ENCODE measurements at places on chromosomes 12 and 14. TPM values are rescaled to one million over a fixed set of nuclear protein-coding genes. Genes with fewer than 3 reads are reported as not detected.

Gene RNF212B
- total RNA-seq = not detected

DNA sequence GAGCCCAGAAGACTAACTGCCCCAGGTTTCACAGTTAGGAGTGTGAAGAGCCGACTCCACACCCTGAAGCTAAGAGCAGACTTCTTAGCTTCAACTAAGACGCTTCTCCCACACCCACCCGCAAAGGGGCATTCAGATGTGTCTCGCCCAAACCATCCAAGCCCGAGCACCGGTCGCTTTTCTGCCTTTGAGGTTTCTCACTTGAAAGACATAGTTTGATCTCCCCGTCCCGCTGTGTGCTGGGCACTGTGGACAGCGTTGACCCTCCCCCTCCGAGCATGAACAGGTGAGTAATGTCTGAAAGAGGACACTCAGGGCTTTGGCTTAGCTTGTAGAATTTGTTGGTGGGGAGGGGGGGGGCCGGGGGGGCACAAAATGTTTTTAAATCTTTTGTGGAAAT lies 123.8 kb downstream of the TMEM132D start:
- H3K4me3 ChIP-seq = no peak overlapping the region
- no peak overlapping the region for H3K27ac ChIP-seq
- H3K4me1 ChIP-seq = no peaks in the 10 kb centered on the region
- no peaks in the 10 kb centered on the region for H3K36me3 ChIP-seq

DNA sequence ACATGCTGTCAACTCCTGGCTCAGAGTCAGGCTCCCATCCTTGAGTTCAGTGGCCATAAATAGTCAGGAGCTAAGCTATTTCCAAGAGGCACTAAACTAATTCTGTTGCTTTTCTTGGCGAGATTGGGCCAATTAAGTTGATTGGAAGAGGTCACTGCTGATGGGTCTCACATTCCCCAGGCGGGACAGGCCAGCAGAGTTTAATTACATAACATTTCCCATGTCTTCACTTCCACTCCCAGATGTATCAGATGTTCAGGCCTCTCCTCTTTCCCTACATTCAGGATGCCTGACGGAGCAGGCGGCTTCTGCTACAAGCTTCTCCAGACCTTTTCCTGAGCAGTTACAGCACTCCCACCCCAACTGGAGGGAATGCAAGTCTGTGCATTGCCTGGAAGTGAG lies 5.3 kb downstream of the NTF3 start:
- DNase-seq = no peak
- H3K27me3 ChIP-seq = peaks cover 31% of the 10 kb centered on the region
- H3K4me1 ChIP-seq = peaks cover 3% of the 10 kb centered on the region

Gene MANSC1
- total RNA-seq = 0.33 TPM

Gene RFX4
- not detected for total RNA-seq

Gene MLXIP
- 99.3 TPM for total RNA-seq

DNA sequence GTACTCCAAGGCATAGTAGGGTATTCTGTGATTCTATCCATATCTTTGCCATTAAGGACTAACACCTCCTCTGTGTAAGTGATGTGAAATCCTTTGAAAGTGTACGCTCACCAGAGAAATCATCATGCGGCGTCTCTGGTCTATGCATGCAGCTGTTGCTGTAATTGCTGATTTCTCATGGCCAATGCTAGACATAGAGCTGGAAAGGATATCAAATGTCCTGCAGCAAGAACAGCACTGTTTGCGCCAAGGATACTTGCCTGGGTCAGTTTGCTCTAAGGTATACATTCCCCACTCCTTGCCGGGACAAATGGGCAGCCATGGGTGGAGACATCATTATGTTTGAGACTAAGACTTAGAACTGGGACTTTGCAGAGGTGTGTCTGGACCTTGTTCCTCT lies 896.4 kb downstream of the BCL11B start:
- no peaks in the 10 kb centered on the region for H3K27me3 ChIP-seq
- DNase-seq = no peak
- H3K27ac ChIP-seq = no peak overlapping the region
- H3K4me1 ChIP-seq = no peaks in the 10 kb centered on the region

- no peak for DNase-seq
- H3K36me3 ChIP-seq = no peaks in the 10 kb centered on the region
- H3K4me3 ChIP-seq = no peak overlapping the region
- H3K27ac ChIP-seq = no peak overlapping the region
- no peaks in the 10 kb centered on the region for H3K4me1 ChIP-seq
Observed at GRCh38 chr14:35897616-35898111, 71.5 kb downstream of the BRMS1L start.

DNA sequence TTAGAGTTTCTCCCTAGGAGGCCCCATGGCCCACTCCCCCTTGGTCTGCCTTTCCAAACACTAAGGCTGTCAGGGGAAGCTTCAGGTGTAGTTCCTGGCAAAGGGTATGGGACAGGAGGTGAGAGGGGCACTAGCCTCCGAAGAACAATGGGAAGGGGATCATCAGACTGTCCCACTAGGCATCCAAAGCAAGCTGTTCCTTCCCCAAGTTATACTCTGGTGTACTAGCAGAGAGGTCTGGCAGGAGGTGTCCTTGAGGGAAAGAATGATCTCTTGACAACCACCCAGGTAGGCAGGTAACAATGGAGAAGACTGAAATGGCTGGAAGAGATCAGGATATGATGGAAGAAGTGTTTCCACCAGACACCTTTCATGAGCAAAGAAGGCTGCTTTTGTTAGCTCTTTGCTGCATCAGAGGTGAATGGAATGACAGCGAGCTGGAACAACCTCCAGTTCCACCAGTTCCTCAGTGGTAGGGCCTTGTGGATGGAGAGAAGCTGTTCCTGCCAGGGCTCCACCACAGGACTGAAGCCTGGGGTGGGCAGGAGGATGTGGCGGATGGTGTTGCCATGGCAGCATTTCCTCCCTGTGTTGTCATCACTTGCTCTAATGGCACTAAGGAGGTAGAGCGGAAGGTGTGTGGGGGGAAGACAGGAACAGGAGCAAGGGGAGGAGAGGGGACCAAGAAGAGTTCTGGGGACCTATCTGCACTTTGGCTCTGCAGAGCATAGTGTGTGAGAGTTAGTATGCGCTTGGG lies 2.3 kb upstream of the AGAP2 start:
- H3K4me1 ChIP-seq = peaks cover 73% of the 10 kb centered on the region
- H3K27ac ChIP-seq = peak overlapping the region; percentile 83
- H3K4me3 ChIP-seq = peak overlapping the region; percentile 95
- DNase-seq = peak; percentile 92

Gene NKX2-1
- total RNA-seq = not detected

DNA sequence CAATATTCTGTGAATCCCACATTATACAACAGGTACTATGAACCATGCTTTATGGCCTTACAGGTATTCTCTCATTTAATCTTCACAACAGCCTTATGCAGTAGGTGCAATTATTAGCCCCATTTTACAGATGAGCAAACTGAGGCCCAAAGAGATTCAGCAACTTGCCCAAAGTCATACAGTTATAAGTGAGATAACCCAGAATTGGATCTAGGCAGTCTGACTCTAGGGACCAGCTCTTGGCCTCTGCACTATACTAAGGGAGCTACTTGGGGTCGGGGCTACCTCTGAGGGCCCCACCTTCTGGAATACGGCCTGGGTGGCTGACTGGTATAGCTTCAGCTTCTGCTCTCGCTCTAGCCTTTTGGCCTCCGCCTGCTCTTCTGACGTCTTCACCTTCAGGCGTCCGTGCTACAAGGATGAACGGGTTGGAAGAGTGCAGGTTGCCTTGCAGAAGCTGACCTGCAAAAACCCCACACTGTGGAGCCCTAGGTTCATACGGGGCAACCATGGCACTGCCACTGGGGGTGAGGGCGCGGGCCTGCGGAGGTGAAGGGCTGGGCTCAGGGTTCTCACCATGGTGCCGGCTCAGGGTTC lies 762 bp downstream of the RABGGTA start:
- peaks cover 43% of the 10 kb centered on the region for H3K4me1 ChIP-seq
- peak overlapping the region; percentile 95 for H3K27ac ChIP-seq
- H3K36me3 ChIP-seq = peaks cover 41% of the 10 kb centered on the region
- no peaks in the 10 kb centered on the region for H3K27me3 ChIP-seq
- no peak for DNase-seq
- H3K4me3 ChIP-seq = peak overlapping the region; percentile 86

Gene HHIPL1
- not detected for total RNA-seq

Gene IAPP
- total RNA-seq = not detected

DNA sequence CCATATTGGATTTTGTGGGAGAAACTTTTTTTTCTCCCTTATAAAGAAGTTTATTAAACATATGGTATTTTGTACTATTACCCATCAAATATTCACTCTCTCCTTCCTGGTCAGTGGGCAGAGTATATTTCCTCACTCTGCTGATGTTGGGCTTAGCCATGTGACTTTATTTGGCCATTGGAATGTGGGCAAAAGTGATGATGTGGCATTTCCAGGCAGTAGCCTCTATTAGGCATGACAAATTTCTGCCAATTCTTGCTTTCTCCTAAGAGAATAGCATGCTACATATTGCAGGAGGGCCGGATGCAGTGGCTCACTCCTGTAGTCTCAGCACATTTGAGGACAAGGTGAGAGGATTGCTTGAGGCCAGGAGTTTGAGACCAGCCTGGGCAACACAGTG lies 24.4 kb upstream of the WSCD2 start:
- no peak overlapping the region for H3K27ac ChIP-seq
- H3K4me1 ChIP-seq = no peaks in the 10 kb centered on the region
- peaks cover 6% of the 10 kb centered on the region for H3K27me3 ChIP-seq

DNA sequence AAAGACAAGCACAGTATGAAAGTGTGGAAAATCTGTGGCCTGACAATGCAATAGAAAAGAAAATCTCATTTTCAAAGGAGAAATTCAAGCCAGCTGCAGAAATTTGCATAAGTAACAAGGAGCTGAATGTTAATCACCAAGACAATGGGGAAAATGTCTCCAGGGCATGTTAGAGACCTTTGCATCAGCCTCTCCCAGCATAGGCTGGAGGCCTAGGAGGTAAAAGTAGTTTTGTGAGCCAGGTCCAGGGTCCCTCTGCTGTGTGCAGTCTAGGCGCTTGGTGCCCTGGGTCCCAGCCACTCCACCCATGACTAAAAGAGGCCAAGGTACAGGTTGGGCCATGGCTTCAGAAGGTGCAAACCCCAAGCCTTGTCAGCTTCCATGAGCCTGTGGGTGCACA lies 58.3 kb downstream of the TESPA1 start:
- no peaks in the 10 kb centered on the region for H3K4me1 ChIP-seq
- no peak for DNase-seq
- H3K4me3 ChIP-seq = no peak overlapping the region
- no peak overlapping the region for H3K27ac ChIP-seq

Gene SERPINA5
- total RNA-seq = not detected

DNA sequence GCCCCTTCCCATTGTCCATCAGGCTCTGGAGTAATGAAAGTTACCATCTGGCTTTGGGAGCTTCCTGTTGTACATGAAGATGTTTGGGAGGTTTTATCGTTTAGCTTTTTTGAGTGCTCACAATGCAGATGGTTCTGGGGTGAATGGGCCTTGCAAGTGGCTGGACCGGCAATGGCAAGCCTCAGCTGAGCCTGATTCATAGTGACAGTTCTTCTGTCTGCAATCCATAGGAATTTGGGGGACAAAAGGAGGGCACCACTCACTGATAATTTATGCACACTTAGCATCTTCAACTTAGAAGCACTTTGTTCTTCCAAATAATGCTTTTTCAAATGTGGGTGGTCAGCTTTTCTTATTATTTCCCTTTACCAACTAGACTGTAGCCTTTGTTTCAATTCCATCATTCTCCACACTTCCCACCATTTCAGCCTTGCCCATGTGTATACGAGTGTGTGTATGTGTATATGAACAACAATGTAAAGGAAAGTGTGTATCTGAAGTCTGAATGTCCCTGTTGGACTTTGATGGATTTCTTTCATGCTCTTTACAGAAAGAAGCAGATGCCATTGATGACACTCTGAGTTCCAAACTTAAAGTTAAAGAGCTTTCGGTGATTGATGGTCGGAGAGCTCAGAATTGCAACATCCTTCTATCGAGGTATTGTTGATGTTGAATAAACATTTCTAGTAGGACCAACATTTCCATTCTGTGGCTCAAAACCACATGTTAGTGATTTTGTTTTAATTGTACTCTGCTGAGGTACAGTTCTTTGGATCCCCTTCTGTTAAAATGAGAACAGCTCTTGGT lies 125.5 kb downstream of the GPR135 start:
- no peaks in the 10 kb centered on the region for H3K27me3 ChIP-seq
- H3K4me1 ChIP-seq = no peaks in the 10 kb centered on the region
- DNase-seq = no peak
- H3K36me3 ChIP-seq = no peaks in the 10 kb centered on the region
- no peak overlapping the region for H3K27ac ChIP-seq
- no peak overlapping the region for H3K4me3 ChIP-seq

DNA sequence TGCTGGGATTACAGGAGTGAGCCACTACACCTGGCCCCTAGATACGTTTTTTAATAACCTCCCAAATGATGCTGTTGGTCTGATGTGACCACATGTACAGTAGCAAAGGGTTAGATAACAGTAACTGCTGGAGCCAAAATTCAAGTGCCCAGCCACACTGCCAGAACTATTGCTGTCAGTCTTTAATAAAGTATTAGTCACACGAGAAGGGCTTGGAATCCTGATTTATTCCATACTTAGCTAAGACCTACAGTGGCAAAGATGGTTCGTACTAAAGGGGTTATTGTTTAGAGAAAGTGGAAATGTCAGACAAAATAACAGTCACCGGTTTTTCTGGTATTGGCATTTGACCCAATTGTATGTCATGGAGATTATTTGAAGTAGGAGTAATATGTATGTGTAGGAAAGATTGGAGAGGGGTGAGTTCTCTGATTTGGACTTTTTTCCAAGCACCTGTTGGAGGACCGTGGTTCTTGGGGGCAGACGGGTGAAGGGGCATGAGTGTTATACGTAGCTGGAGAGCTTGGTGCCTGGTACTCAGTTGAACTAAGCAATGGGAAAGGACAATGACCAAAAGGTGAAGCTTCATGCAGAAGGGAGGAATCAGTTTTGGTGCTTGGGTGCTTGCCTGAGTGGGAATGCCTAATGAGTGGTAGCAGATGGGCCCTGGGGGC lies 9.7 kb downstream of the TUBA1C start:
- no peak for DNase-seq
- no peak overlapping the region for H3K27ac ChIP-seq
- H3K4me1 ChIP-seq = no peaks in the 10 kb centered on the region

Gene TMEM179
- total RNA-seq = not detected

DNA sequence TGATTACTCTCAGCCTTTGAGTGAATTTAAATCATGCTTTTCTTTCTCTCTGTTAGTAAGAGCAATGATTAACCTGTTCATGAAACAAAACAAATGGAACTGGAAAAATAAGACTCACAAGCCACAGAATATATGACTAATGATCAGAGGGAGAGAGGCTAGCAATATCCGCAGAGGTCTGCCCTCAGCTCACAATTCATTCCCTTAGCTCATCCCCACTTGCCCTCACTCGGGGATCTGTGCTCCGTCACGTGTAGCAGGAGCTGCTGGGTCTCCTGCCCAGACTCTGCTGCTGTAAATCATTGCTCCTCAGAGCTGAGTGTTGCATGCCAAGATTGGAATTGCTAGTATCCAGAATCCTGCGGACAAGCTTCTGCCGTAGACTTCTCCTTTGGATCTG lies 53.1 kb upstream of the GNG2 start:
- no peak for DNase-seq
- H3K4me1 ChIP-seq = no peaks in the 10 kb centered on the region
- no peaks in the 10 kb centered on the region for H3K36me3 ChIP-seq
- no peak overlapping the region for H3K4me3 ChIP-seq

GRCh38 chr12:106137530-106138356 lies 1.0 kb downstream of the NUAK1 start:
- no peak overlapping the region for H3K4me3 ChIP-seq
- no peaks in the 10 kb centered on the region for H3K36me3 ChIP-seq

Gene C12orf50
- total RNA-seq = not detected

Measured in CD4-positive, alpha-beta T cell (primary cell).